ENCODE measurements at places on chromosomes 5 and 9.

DNA sequence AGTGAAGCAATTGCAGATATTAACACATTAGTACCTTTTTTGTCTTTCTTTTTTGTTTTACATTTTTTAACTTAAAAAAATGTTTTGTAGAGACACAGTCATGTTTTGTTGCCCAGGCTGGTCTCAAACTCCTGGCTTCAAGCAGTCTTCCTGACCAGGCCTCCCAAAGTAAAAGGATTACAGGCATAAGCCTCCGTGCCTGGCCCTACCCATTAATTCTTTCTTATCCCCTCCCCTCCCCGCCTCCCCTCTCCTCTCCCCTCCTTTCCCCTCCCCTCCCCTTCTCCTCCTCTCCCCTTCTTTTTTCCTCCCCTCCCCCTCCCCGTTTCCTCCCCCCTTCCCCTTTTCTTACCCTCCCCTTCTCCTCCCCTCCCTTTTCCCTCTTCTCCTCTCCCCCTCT lies 182.4 kb downstream of the FER start:
- no peak for DNase-seq

DNA sequence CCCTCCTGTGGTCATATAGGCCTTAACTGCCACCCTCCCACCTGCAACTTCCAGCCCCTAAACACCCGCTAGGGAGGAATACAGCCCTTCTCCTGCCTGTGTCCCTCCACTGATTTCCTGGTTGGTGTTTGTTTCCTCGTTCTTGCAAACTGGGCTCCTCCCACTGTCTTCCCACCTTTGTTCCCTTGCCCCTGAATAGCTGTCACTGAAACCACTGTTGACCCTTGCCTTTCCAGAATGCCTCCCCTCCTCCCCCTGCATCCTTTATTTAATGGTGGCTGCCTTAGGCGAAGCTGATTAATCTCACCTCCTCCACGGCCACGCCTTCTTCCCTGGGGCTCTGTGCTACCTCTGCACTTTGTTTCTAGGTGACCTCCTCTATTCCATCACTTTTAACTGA lies 626.7 kb downstream of the BNC2 start:
- no peak for DNase-seq

DNA sequence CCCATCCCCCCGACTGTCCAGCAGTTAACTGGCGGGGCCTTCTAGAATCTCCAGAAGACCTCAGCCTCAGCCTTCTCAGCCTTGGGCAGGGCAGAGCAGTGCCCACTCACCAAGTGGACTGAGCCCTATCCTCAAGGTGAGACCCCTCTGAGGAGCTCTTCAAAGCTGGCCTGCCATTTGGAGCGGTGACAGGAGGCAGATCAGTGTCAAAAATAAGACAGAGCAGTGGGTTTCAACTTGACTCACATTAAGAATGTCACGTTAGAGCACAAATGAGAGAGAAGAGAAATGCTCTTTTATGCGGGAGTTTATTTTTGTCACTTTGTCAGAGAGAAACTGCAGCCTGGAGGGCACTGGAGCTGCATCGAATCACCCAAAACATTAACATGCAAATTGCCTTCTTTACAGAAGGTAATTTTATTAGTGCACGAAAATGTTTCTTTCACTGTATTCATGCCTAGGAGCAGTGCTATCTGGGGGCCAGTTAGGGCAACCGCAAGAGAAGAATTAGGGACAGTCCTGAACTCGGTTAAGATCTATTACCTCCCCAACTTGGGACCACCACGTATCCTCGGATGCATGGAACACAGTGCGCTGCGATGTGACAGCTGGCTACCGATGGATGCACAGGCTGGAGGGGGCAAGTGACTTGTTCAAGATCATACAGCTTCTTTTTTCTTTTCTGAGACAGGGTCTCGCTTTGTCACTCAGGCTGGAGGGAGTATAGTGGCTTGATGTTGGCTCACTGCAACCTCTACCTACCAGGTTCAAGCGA lies 188.5 kb downstream of the DAB2IP start:
- DNase-seq = no peak

- DNase-seq = no peak
Observed at GRCh38 chr5:1794901-1795290, 4.7 kb downstream of the MRPL36 start.

DNA sequence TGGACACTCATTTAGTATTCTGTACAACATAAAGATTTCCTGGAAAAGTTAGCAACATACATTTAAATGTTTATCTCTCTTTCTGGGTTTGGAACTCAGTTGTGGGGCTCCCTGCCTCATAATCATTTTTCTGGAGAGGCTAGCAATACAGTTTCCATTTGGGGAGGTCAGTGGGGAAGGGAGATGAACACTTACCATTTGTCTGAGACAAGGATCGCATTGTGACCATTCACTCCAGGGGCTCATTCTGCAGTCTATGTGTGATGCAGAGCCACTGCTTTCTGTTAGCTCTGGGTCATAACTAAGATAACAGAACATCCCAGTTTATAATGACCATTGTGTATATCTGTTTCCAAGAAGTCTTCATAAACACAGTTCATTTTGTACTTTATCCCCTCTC lies 22.4 kb downstream of the C9 start:
- no peak for DNase-seq

DNA sequence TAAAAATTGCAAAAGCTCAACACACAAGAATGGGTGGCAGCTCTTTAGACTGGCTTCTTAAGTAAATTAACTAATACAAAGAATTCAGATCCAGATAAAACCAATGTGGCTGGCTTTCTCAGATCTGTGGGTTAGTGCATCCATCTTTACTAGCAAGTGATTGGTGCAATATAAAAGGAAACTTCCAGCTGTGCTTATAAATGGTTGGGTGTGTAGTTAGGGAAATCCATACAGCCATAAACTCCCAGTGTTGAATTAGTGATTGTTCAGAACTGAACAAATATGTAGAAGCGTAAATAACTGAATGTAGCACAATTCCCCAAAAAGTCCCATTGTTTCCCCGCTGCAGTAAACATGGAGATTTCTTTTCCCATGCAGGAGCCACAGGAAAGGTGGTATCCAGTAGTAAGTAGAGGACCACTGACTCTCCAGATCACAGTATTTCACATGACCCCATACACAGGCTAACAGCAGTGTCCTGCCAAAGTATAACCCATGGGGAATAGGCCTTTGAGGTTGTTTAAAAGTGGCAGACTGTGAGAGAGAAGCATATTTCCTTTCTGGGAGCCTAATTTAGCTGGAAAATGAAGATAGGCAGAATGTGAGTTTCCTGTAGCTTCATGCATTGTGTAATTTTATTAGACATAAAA lies 173.1 kb upstream of the SLC12A2 start:
- DNase-seq = no peak

- no peak for DNase-seq
Observed at GRCh38 chr9:6243746-6244145, 28.1 kb downstream of the IL33 start.

- DNase-seq = no peak
Observed at GRCh38 chr5:133457439-133458355, 154.6 kb downstream of the FSTL4 start.

- DNase-seq = no peak
Observed at GRCh38 chr5:90626493-90626892, 67.9 kb downstream of the ADGRV1 start.

- no peak for DNase-seq
Observed at GRCh38 chr9:134382733-134383132, 56.5 kb downstream of the RXRA start.

DNA sequence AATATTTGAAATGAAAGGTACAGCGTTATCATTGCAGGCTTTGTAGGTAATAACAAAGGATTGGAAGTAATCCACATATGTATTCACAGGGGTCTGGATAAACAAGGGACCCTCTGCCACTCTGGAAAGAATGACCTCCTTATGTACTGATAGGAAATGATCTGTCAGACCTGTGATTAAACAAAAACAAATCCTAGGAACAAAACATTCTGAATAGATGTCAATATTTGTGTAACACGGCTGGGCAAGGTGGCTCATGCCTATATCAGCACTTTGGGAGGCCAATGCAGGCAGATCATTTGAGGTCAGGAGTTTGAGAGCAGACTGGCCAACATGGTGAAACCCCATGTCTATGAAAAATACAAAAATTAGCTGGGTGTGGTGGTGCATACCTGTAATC lies 42.3 kb downstream of the NSUN2 start:
- DNase-seq = no peak

DNA sequence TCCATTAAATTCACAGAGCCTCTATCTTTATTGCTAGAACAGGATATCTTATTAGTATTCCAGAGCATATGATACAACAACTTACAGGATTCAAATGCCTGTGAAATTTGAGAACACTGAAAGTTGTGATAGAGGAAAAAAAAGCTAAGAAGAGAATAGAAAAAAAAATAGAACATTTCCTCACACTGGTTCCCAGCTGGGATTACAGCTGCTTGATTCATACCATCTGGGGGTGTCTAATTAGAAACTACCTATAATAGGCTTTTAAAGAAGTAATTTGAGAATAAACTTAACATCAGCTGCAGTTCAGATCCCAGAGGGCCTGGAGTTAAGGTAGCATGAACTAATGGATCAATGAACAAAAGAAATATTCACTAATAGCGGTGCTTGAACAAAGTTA lies 922.0 kb downstream of the CDH12 start:
- DNase-seq = no peak

- DNase-seq = no peak
Observed at GRCh38 chr5:149338364-149338763, 6.9 kb upstream of the GRPEL2 start.

DNA sequence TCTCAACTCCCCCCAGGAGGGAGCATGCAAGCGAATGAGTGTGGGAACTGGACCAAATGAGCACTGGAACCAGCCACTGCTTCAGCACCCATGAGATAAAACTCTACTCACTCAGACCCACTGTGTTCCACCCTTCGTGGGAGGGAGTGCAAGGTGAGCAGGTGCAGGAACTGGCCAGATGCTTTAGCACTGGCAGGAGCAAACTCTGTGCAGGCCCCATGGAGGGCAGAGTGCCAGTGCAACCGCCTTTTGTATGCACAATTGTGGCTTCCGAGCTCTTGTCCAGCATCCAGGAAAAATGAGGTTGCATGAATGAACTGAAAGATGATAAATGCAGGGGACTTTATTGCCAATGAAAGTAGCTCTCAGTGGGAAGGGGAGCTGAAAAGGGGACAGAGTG lies 67.4 kb upstream of the CCDC112 start:
- DNase-seq = no peak

- DNase-seq = no peak
Observed at GRCh38 chr5:41193456-41194205, 19.7 kb downstream of the C6 start.

- DNase-seq = no peak
Observed at GRCh38 chr9:111095441-111095840, 57.2 kb upstream of the LPAR1 start.

DNA sequence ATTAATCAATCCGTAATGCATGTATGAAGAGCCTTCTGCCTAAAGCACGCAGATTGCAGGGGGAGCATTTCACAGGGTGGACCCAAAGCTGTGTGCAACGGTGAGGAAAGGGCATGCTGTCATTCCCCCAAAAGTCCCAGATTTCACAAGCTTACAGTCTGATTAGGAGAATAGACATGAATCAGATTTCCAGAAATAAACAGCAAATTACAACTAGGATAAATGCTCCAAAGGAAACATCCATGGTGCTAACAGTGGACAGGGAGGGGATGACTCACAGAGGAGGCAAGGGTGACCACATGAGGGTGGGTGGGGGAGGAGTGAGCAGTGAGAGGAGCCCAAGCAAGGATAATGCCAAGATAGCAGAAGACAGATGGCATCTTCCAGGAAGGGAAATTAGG lies 258.4 kb upstream of the TAS2R1 start:
- no peak for DNase-seq

DNA sequence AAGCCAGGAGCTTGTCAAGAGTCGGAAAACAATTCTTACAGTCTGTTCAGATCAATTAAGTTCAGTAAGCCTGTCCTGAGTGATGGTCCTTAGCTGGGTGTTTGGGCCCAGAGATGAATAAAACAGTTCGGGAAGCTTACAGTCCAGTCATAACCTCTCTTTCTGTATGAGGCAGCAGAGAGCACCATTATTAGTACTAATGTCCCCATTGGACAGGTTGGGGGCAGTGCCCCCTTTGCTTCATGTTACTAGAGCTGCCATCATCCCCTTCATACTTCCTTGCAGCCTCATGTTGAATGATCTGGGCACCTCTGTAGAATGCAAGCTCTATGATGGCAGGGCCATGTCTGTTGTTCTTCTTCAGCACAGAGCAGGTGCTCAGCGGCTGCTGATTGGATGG lies 9.8 kb downstream of the DOCK2 start:
- DNase-seq = no peak

- no peak for DNase-seq
Observed at GRCh38 chr5:127313379-127313778, 22.8 kb downstream of the MEGF10 start.

DNA sequence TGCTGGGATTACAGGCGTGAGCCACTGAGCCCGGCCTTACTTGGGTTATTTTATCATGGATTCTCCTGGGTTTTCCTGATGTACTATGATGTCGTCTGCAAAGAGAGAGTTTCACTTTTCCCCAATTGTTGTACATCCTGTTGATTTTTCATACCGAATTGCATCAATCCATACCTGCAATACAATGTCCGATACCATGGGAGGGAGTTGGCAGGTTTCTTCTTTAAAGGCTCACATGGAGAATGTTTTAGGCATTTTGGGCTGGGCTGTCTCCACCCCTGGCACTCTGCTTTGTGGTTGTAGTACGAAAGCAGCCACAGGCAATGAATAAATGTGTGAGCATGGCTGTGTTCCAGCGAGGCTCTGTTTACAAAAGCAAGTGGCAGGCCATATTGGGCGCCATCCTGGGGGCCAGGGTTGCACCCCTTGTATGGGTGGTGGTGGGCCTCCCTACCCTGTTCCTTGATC lies 35.1 kb upstream of the EXOC3 start:
- no peak for DNase-seq

GRCh38 chr9:121738968-121739367 lies 87.5 kb downstream of the DAB2IP start:
- DNase-seq = no peak

DNA sequence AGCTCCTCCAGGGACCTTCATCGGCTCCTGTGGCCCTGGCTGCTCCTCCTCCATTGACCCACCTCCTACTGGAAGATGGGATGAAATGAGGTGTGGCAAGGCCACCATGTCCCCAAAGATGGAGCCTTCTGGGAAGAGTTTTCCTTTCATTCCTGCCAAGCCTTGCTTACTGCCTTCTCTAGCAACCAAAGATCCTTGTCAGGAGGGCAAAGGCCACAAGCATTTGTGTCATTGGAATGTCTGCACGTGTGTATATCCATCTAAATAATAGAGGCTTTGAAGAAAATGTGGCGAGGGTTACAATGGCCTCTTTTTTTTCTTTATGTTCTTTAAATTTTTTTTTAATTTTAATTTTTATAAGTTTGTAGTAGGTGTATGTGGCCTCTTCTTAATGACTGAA lies 313.6 kb downstream of the ARHGEF28 start:
- DNase-seq = no peak

DNA sequence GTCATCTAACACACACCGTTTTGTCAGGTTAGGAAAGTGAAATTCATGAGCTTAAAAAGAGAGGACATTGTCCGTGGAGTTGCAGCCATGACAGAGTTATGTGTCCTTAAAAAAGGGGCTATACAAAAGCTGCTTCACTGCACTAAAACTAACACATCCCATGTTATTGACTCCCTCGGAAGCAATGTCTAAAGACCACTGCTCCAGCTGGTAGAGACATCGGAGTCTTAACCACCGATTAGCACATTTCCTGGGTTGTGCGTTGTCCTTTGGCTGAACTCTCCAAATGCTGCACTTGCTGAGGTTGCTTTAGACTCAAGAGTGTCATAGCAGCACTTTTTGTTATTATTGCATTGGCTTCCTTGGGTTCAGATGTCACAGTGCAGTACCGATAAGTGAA lies 128.3 kb upstream of the C9orf72 start:
- DNase-seq = no peak
